Karpas-422 (cell line): ENCODE measurements at places on chromosomes 6 and 20. TPM values are rescaled to one million over a fixed set of nuclear protein-coding genes. Genes with fewer than 3 reads are reported as not detected.

GRCh38 chr6:131470534-131470933 is 102.5 kb upstream of the ARG1 start:
- no peak overlapping the region for H3K27ac ChIP-seq
- H3K4me3 ChIP-seq: no peak overlapping the region
- no peaks in the 10 kb centered on the region for H3K36me3 ChIP-seq
- H3K27me3 ChIP-seq: no peaks in the 10 kb centered on the region
- DNase-seq: no peak
- H3K4me1 ChIP-seq: no peaks in the 10 kb centered on the region

The VGLL2 gene
- not detected in 2 replicates for total RNA-seq

DNA sequence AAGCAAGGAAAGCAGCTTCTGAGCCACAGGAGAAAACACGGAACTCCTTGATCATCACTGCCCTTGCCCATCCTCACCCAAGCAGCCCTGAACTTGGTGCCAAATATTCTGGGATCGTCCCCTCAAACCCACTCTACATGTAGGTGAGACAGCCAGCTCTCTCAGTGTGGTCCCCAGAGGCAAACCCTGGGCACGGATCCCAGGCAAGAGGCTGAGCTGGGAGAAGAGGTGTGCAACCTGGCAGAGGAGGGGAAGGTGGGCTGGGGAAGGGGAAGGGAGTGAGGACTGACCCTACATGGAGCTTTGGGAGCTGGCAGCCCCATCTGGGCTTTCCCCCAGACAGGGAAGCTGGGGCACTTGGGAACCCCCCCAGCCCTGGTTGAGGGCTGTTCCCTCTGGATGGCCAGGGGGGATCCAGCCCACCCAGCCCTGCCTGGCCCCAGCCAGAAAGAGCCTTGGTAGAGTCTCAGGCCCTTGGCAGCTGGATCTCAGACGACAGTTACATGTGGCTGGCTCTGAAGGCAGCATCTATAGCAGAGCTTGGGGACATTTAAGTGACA is 186.2 kb upstream of the CST7 start:
- no peaks in the 10 kb centered on the region for H3K36me3 ChIP-seq
- DNase-seq: no peak
- no peaks in the 10 kb centered on the region for H3K27me3 ChIP-seq

GRCh38 chr6:148244217-148244935 is 98.3 kb upstream of the SASH1 start:
- no peak for DNase-seq
- no peaks in the 10 kb centered on the region for H3K4me1 ChIP-seq
- H3K4me3 ChIP-seq: no peak overlapping the region
- no peak overlapping the region for H3K27ac ChIP-seq

GRCh38 chr20:62961310-62961783 is 8.8 kb downstream of the SLC17A9 start:
- 0 out of 2 replicates have a peak, but pooled peaks cover 4% of the 10 kb centered on the region for H3K36me3 ChIP-seq
- DNase-seq: no peak
- H3K4me3 ChIP-seq: no peak overlapping the region
- H3K27me3 ChIP-seq: no peaks in the 10 kb centered on the region
- no peaks in the 10 kb centered on the region for H3K4me1 ChIP-seq

- H3K36me3 ChIP-seq: no peaks in the 10 kb centered on the region
- H3K27me3 ChIP-seq: no peaks in the 10 kb centered on the region
- no peak for DNase-seq
- H3K27ac ChIP-seq: peak overlapping the region; percentile 16; the same call in 1 of the 2 replicates
- peaks cover 49% of the 10 kb centered on the region for H3K4me1 ChIP-seq
- H3K4me3 ChIP-seq: no peak overlapping the region
These were observed 55.5 kb upstream of the CD93 start for GRCh38 chr20:23141450-23142161.

DNA sequence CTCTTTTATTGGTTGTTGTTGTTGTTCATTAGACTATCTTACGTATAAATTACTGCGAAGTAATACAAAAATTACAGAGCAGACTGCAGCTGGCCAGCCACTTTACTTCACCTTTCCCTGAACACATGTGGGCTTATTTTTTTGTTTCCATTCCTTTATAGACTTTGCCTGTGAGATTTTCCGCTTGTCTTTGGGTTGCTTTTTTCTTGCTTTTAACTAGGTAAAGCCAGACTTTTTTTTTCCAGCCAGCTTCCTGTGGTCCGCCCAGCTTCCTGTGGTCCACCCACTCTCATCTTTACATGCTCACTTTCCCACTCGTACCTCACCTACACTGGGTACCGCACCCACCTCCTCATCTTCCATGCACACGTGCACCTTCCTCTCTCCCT is 79.0 kb downstream of the IPCEF1 start:
- H3K27ac ChIP-seq: no peak overlapping the region
- DNase-seq: no peak
- H3K4me1 ChIP-seq: no peaks in the 10 kb centered on the region
- H3K27me3 ChIP-seq: no peaks in the 10 kb centered on the region
- H3K4me3 ChIP-seq: no peak overlapping the region

DNA sequence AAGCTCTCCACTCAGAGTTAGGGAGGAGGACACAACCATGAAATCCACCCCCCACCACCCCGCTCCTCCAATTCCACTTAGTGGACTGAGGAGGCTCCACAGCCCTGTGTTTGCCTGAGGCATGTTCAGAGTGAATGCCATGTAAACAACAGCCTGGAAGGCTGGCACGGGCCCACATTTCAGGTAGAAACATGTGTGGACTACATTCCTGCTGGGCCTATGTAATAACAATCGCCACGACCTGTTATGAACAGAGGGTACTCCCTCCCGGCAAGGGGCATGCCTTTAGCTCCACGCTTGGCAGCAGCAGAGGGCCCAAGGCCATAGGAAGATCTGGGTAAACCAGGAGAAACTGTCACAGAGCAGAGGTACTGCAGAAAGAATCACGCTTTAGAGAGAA is 65.5 kb downstream of the ISM1 start:
- H3K4me1 ChIP-seq: no peaks in the 10 kb centered on the region
- no peak overlapping the region for H3K27ac ChIP-seq
- no peak overlapping the region for H3K4me3 ChIP-seq
- H3K36me3 ChIP-seq: no peaks in the 10 kb centered on the region
- DNase-seq: no peak

DNA sequence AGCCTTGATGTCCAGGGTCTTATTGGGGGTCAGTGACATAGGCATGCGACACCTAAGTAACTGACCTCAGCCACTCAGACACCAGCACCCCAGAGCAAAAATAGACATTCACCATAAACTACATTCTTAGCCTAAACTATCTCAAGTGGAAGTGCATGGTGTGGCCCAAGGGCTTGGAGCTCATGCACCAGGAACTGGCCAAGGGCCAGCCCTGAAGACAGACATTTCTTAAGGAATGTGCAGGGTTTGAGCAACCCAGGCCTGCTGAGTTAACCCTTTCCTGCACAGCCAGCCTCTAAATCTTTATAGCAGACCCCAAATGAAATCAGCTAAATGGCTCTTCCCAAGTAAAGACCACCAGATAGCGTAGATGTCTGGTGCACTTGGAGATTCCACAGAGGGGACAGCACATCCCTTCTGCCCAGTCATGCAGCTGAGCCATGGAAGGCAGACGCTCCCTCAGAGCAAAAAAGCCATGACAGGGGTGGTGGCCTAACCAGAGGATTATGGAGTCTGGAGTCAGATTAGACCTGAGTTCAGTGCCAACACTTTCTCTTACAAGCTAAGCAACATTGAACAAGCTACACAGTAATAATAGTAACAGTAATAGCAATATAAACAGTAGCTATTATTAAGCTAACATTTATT is 222.6 kb downstream of the ZMYND8 start:
- H3K36me3 ChIP-seq: no peaks in the 10 kb centered on the region
- no peaks in the 10 kb centered on the region for H3K27me3 ChIP-seq
- H3K4me3 ChIP-seq: no peak overlapping the region
- DNase-seq: no peak

- H3K36me3 ChIP-seq: no peaks in the 10 kb centered on the region
- H3K27ac ChIP-seq: no peak overlapping the region
- H3K4me1 ChIP-seq: no peaks in the 10 kb centered on the region
- no peaks in the 10 kb centered on the region for H3K27me3 ChIP-seq
These were observed 637.7 kb upstream of the CITED2 start for GRCh38 chr6:140012150-140012549.

The PRSS16 gene
- 0.94 TPM in 1 of 2 replicates, not detected in the other for total RNA-seq

DNA sequence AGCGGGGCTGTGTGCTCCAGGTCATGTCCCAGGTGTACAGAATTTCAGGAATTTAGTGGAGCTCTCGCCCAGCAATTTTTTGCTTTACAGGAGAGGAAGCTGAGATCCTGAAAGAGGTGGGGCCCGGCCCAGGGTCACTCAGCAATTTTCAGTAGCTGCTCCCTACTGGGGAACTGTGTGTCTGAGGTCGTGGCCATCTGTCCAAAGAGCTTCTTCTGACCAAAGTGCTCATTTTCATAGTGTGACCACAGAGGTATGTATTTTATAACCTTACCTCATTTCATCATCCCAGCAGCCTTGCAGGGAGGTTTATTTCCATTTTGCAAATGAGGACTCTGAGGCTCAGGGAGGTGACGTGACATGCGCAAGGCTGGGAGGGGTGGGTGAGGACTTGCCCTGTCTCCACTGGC is 46.3 kb downstream of the FAM209B start:
- DNase-seq: no peak
- no peaks in the 10 kb centered on the region for H3K27me3 ChIP-seq
- no peak overlapping the region for H3K27ac ChIP-seq
- H3K36me3 ChIP-seq: no peaks in the 10 kb centered on the region
- no peak overlapping the region for H3K4me3 ChIP-seq

DNA sequence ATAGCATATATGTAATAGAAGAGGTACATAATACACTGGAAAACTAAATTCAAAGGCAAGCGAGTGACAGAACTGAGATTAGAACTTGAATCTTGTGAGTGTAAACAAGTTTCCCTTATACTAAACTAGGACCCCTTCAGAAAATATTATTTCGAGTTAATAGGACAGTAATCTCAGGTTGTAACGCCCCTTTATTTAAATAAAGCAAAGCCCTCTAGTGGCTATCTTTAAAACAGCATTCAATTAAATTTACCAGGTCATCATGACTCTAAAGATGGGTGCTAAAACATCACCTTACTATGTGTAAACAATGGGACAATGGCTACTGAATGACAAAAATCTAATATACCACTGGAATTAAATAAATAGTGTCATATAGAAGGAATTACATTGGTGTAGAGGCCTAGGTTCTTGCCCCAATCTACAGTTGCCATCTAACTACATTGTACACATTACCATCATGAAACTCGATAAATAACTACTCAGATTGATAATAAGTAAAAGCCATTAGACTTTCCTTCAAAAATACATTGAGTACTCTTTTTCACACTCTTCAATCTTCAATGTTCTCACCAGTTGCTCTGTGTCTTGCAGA is 255.4 kb upstream of the IRAK1BP1 start:
- DNase-seq: peak; percentile 71
- no peak overlapping the region for H3K4me3 ChIP-seq
- no peaks in the 10 kb centered on the region for H3K4me1 ChIP-seq

The ARMH2 gene
- not detected in 2 replicates for total RNA-seq

- no peaks in the 10 kb centered on the region for H3K36me3 ChIP-seq
- H3K27ac ChIP-seq: no peak overlapping the region
- H3K4me1 ChIP-seq: no peaks in the 10 kb centered on the region
- DNase-seq: no peak
These were observed 10.6 kb upstream of the ELOVL2 start for GRCh38 chr6:11054722-11055121.

The LY6G6D gene
- not detected in 2 replicates for total RNA-seq

The SALL4 gene
- total RNA-seq: 0.07 TPM in 1 of 2 replicates, not detected in the other

- H3K27ac ChIP-seq: no peak overlapping the region
- no peak overlapping the region for H3K4me3 ChIP-seq
- H3K36me3 ChIP-seq: no peaks in the 10 kb centered on the region
- 0 out of 2 replicates have a peak, but pooled peaks cover 2% of the 10 kb centered on the region for H3K27me3 ChIP-seq
- peaks cover 19% of the 10 kb centered on the region for H3K4me1 ChIP-seq
These were observed 11.4 kb upstream of the IFNGR1 start for GRCh38 chr6:137230547-137230946.

DNA sequence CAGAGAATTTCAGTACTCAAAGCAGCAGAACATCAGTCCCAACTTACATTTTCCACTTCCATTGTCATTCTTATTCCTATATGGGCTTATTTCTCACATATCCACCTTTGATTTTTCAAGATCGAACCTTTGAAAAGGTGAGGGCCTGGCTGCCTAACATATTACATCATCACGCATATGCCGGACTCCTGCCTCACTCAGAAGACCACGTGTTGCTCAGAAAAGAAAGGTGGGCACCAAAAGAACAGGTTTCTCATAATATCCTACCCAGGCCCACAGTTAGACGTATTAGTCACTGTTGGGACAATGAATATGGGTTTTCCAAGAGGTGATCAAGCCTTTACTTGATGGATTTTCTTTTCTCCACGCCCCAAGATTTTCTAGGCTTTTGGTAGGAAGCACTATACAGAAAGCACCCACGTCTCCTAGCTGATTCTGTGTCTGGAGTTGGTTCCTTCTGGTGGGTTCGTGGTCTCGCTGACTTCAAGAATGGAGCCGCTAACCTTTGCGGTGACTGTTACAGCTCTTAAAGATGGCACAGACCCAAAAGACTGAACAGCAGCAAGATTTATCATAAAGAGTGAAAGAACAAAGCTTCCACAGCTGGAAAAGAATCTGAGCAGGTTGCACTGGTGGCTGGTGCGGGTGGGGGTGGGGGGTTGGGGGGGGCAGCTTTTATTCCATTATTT is 168.9 kb downstream of the ATXN1 start:
- H3K27me3 ChIP-seq: no peaks in the 10 kb centered on the region
- H3K4me1 ChIP-seq: no peaks in the 10 kb centered on the region
- no peak overlapping the region for H3K4me3 ChIP-seq
- H3K36me3 ChIP-seq: no peaks in the 10 kb centered on the region
- no peak overlapping the region for H3K27ac ChIP-seq

DNA sequence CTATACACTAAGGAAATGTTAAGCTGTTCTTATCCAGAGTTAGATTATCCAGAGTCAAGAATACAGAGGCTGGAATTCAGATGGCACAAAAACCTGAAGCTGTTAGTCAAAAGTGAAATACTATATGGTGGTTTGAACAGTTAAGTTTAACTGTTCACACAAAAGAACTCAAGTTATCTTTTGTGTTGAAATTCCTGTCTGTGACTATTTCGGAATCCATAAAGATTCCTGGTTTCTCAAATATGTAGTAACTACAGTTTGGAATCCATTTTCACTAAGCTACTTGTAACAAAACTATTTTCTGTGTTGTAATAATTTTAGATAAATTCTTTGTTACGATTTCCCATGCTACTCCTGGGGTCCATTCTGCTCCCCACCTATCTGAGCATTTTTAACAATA is 24.5 kb downstream of the FIG4 start:
- H3K27me3 ChIP-seq: no peaks in the 10 kb centered on the region
- H3K4me1 ChIP-seq: peaks cover 11% of the 10 kb centered on the region
- no peak overlapping the region for H3K27ac ChIP-seq

The C6orf132 gene
- total RNA-seq: 0.11 and 0.83 TPM in 2 replicates

The PPP1R14C gene
- total RNA-seq: 0.32 TPM in 1 of 2 replicates, not detected in the other
